Calu3 (cell line): ENCODE measurements at places on chromosomes 12 and 14.
A peak's percentile ranks its signal among the peaks of the same experiment; 100 is the strongest.

DNA sequence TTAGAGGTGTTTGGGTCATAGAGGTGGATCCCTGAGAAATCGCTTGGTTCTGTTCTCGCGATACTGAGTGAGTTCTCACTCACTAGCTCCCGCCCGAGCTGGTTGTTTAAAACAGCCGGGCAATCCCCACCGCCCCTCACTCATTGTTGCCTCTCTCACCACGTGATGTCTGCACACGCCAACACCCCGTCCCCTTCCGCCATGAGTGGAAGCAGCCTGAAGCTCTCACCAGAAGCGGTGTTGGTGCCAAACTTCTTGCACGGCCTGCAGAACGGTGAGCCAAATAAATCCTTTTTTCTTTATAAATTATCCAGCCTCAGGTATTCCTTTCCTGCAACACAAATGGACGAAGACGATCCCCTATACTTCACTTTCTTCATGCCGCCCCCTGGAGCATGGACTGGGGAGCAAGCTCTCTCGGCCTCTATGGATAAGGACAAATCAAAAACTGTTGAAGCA is 45.4 kb upstream of the CCND2 start:
- no peak for DNase-seq

DNA sequence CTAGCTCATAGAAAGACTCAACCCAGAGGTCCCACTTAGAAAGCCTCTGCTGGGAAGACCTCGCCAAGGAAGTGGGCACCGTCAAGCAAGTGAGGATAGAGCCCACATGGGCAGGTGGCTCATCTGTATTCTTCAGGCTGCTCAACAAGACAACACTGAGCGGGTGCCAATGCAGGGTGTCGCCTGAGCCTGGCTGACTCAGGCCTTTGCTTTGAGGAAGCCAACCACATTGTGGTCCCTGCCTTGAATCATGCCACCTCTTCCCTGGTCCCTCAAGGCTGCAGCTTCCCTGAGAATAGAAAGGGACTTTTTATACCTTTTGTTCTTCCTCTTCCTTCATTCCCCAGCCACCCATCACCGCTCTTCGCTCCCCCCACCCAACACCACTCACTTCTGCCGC is 2.1 kb upstream of the RNASE13 start:
- no peak for DNase-seq

GRCh38 chr12:96457191-96457930 is 32.0 kb upstream of the CFAP54 start:
- DNase-seq, result no peak

GRCh38 chr12:39587225-39587624 is 32.4 kb downstream of the ABCD2 start:
- no peak for DNase-seq

DNA sequence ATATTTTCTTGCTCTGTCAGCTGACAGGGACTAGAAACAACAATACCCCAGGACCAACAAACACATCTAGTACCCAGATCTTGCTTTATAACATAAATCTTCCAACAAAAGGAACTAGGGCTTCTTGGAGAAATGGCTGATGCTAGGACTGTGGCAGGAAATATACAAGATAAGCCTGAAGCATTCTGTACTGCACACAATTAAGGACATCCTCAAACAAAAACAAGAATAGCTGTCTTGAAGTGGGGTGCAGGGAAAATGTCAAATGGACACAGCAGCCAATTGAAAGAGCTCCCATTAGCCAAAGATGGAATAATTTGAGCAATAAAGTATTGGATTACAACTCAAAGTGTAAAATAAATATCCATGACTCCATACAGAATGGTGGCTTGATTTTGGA is 50.0 kb downstream of the LGMN start:
- no peak for DNase-seq

GRCh38 chr14:70730393-70730792 is 78.9 kb downstream of the MAP3K9 start:
- no peak for DNase-seq

- no peak for DNase-seq
These were observed 12.7 kb downstream of the SUSD6 start for GRCh38 chr14:69624136-69624535.

DNA sequence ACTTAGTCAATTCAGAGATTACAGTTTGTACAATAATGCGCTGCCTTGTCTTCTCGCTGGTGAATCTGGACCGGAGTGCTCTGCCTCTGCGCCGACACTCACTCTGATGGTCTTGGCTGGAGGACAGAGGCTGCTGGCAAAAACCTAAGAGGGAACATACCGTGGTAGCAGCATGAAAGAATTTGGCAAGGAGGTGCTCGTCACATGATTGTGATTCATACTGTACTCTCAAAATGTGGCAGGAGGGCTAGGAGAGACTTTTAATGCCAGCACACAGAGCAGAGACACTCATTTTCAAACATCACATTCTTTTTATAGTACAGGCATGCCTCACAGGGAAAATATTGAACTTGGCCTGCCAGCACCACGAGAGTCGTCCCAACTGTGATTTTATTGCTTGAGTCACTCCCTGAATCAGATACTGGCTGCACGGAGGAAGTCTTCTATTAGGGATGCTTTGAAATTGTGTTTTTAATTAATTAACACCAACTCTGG is 67.8 kb downstream of the HMGA2 start:
- peak; percentile 56 for DNase-seq

- no peak for DNase-seq
These were observed 23.5 kb downstream of the ATG14 start for GRCh38 chr14:55388160-55388559.

GRCh38 chr14:104536942-104537612 is 42.5 kb upstream of the C14orf180 start:
- DNase-seq, result peak; percentile 39

DNA sequence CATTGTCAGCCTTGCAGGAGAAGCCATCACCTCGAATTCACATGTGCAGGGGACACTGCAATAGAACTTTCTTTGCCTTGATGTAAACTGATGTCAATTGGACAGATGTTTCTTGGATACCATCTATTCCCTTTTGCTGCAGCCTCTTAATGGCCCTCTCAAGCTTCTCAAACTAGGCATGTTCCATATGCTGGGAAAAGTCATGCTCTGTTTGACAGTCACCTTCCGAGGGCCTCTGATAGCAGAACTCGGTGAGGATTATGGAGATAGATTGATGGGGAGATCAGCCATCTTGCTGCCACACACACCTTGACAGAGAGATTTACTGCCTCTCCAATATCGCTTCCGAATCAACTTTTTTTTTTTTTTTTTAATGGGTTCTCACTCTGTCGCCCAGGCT is 145.8 kb upstream of the NUDT4 start:
- no peak for DNase-seq

DNA sequence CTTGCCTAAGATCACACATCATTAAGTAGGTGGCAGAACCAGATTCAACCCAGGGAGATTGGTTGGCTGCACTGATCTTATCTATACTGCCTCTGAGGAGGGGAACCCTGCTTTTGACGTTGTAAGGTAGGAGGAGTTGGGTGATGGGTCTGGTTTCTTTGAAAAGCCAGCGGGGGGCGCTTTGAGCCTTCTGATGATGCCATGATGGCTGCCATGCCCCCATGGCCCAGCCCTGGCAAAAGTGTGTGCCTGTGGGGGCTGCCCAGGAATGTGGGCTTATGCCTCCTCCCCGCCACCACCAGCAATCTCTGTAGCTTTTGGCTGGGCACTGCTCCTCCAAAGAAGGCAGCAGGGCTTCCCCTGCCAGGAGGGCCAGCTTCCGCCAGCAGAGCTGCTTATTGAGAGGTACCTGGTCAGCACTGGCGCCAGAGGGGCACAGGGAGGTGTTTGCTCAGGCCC is 224.3 kb downstream of the SLC41A2 start:
- peak; percentile 28 for DNase-seq

GRCh38 chr14:23114669-23115038 is 4.4 kb downstream of the CEBPE start:
- DNase-seq, result no peak

- no peak for DNase-seq
These were observed 66.9 kb downstream of the C12orf56 start for GRCh38 chr12:64323476-64324225.
